ENCODE measurements at places on chromosomes 2 and 18. TPM values are rescaled to one million over a fixed set of nuclear protein-coding genes. Genes with fewer than 3 reads are reported as not detected.

DNA sequence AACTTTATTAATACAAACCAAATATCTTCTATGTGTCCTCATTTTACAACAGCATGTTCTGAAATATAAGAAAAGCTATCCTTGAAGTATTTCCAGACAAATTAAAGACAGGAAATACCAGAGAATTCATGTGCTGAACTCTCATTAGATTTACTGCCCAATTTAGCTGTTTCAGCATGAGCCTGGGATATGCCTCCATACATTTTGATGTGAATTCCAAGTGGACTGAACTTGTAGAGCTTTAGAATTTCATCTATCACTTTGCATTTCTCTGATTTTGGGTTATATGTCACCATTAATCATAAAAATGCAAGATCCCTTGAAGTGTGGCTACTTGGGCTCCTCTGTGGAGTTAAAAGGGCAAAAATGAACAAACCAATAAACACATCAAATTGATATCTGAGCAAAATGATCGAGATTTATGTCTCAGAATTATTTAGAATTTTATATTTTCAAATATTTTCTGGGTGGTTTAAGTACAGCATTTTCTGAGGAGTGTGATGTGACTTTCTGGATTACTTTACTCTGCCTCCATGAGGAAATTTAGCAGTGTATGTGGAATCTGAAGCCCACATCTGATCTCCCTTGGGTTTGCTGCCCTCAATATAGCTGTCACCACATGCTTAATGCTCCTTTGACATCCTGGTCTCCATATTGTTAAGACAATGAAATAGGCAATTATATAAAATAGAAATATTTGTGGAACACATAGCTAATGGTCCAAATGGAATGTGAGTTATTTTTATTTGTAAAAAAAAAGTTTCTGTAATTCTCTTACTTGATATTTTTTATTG, 206.6 kb upstream of the RBMS1 start:
- H3K27me3 ChIP-seq, result no peaks in the 10 kb centered on the region
- DNase-seq, result no peak
- no peak overlapping the region for H3K4me3 ChIP-seq
- no peak overlapping the region for H3K27ac ChIP-seq
- no peaks in the 10 kb centered on the region for H3K36me3 ChIP-seq
- peaks cover 14% of the 10 kb centered on the region for H3K4me1 ChIP-seq

GRCh38 chr18:55462652-55463051, 125.3 kb downstream of the TCF4 start:
- H3K27me3 ChIP-seq, result peaks cover 1% of the 10 kb centered on the region
- H3K4me3 ChIP-seq, result no peak overlapping the region
- no peaks in the 10 kb centered on the region for H3K36me3 ChIP-seq
- no peaks in the 10 kb centered on the region for H3K4me1 ChIP-seq
- no peak for DNase-seq
- no peak overlapping the region for H3K27ac ChIP-seq

DNA sequence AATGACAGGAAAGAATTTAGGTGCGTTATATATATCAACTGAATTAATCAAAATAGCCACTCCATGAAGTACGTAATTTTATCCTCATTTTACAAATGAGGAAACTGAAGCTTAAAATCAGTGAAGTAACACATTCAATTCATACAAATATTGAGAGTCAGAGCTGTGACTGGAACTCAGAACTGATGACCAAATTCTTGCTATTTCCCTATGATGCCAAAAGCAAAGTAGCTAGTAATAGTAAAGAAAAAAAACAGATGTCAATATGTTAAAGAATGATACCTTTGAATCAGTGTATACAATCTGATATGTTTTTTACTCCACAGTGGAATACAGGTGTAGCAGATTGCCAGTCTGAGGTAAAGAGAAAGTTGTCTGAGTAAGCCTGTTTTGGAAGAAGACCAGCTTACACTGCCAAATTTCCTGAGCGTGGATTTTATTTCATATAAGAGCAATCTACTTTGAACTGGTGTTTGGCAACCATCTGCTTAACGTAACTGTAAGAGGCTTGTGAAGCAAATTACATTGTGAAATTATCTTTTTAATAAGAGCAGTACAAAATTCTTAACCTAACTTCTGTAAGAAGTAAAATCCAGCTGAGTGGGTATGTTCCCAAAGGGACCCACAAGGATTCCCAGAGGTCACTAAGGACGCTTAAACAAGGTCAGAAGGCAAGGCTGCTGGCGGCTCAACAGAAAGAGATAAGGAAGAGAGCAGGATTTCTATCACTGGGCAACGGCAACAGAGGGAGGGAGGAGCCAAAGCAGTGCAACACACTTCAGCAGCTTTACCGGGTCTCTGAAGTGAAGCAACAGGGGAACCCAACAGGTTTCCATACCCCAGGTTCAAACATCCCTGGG, 85.6 kb downstream of the IKZF2 start:
- no peaks in the 10 kb centered on the region for H3K36me3 ChIP-seq
- peak overlapping the region; percentile 73 for H3K4me3 ChIP-seq
- DNase-seq, result no peak

- no peaks in the 10 kb centered on the region for H3K4me1 ChIP-seq
- H3K27me3 ChIP-seq, result peaks cover 29% of the 10 kb centered on the region
- no peak for DNase-seq
- H3K36me3 ChIP-seq, result no peaks in the 10 kb centered on the region
These were observed 182.7 kb upstream of the GLI2 start for GRCh38 chr2:120552800-120553481.

LINC00305 gene
- total RNA-seq, result not detected
